ENCODE measurements at places on chromosomes 6 and 20. TPM values are rescaled to one million over a fixed set of nuclear protein-coding genes. Genes with fewer than 3 reads are reported as not detected.

Gene TDRD6
- total RNA-seq = 0.07 TPM

Gene FLOT1
- total RNA-seq = 401 TPM

Gene RNASET2
- total RNA-seq = 77.4 TPM

Gene TAGAP
- total RNA-seq = not detected

Gene ZC2HC1B
- not detected for total RNA-seq

Gene NKX2-2
- total RNA-seq = not detected

DNA sequence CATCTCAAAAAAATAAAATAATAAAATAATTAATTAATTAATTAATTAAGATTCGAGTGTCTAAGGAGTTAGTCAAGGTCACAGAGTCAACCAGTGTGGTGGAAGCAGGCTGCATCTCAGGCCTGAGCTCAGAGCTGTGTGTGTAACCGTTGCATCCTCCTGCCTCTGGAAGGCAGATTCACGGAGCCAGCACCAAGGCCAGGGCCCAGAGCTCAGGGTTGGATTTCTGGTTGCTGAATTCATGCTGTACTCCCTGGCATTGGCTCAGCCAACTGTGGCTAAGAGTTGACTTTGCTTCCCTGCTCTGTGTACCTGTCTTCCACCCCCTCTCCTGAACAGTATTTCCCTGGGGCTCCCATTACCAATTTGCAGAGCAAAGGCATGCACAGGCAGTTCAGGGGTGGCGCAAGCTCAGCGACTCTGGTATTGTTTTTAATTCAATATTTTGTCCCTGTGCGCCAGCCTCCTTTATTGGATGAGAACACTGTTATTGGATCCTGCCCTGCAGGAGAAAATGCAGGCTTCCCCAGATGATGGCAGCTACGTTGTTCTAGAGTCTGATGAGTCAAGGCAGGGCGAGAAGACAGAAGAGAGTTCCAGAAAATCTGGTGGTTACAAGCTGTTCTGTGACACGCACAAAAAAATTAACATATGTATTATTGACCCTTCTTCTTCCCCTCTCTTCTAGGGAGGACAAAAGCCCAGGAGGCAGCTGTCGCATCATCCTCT, 12.3 kb upstream of the CTNNBL1 start:
- no peak for DNase-seq
- H3K27me3 ChIP-seq = no peaks in the 10 kb centered on the region
- no peak overlapping the region for H3K4me3 ChIP-seq
- no peaks in the 10 kb centered on the region for H3K36me3 ChIP-seq
- H3K27ac ChIP-seq = no peak overlapping the region
- H3K4me1 ChIP-seq = peaks cover 11% of the 10 kb centered on the region

DNA sequence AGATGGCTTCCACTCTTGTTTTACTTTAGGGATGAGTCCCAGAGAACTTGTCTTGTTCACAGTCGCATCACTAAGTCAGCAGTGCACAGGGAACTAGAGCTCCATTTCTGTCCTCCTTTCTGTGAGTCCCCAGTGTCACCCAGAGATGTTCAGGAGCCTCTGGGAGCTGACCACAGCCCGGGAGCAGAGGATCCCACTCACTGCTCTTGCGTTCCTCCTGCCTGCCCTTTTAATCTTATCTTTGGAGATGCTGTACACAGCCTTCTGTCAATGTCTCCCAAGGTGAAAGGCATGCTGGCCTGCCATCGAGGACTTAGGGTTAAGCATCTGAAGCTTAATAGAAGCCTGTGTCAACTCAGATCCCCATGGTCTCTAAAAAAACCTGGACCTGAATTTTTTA, 71.2 kb downstream of the IGF2R start:
- peaks cover 58% of the 10 kb centered on the region for H3K4me1 ChIP-seq
- H3K27me3 ChIP-seq = no peaks in the 10 kb centered on the region
- H3K27ac ChIP-seq = no peak overlapping the region
- no peak for DNase-seq

- no peaks in the 10 kb centered on the region for H3K36me3 ChIP-seq
- H3K27me3 ChIP-seq = no peaks in the 10 kb centered on the region
- peak overlapping the region; percentile 52 for H3K27ac ChIP-seq
- DNase-seq = peak; percentile 73
- no peak overlapping the region for H3K4me3 ChIP-seq
- peaks cover 6% of the 10 kb centered on the region for H3K4me1 ChIP-seq
Measured at GRCh38 chr6:159807150-159807858, 7.2 kb downstream of the PNLDC1 start.

GRCh38 chr20:13819885-13820645, 35.2 kb downstream of the NDUFAF5 start:
- no peak overlapping the region for H3K27ac ChIP-seq
- peak; percentile 95 for DNase-seq

DNA sequence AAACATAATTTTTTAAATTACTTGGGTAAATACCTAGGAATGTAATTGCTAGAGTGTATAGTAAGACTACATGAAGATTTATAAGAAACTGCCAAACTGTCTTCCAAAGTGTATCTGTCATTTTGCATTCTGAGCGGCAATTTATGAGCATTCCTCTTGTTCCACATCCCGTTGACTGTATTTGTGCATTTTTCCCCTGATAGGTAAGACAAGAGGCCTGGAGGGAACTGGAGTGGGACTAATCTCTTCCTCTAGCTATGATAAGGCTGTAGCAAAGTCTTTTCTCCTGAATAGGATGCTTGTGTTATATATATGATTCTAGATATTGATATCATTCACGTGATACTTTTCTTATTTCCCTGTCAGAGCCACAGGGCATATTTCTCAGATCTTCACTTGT, 1557.5 kb downstream of the GRIK2 start:
- H3K36me3 ChIP-seq = no peaks in the 10 kb centered on the region
- H3K27ac ChIP-seq = no peak overlapping the region
- DNase-seq = peak; percentile 34
- H3K27me3 ChIP-seq = no peaks in the 10 kb centered on the region
- H3K4me3 ChIP-seq = no peak overlapping the region

DNA sequence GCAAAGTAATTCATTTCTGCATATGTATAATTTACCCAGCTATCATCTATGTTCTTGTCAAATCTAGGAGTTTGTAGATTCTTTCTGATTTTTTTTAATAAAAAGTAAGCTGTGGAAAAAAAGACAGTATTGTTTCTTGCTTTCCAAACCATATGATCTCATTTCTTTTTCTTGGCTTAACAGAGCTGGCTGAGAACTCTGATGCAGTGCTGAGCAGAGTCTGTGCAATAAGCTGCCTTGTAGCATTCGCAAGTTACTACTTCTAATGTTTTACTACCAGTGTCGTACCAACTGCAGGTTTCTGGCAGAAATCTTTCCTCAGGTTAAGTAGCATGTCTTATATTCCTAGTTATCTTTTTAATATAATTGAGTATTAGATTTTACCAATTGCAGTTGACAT, 15.6 kb downstream of the RRBP1 start:
- no peak overlapping the region for H3K4me3 ChIP-seq
- DNase-seq = no peak
- no peaks in the 10 kb centered on the region for H3K4me1 ChIP-seq
- H3K27me3 ChIP-seq = no peaks in the 10 kb centered on the region
- peaks cover 22% of the 10 kb centered on the region for H3K36me3 ChIP-seq

GRCh38 chr6:168877821-168878282, 375.8 kb downstream of the THBS2 start:
- H3K4me3 ChIP-seq = no peak overlapping the region
- H3K4me1 ChIP-seq = no peaks in the 10 kb centered on the region
- H3K27me3 ChIP-seq = peaks cover 20% of the 10 kb centered on the region
- H3K36me3 ChIP-seq = no peaks in the 10 kb centered on the region
- DNase-seq = peak; percentile 53
- no peak overlapping the region for H3K27ac ChIP-seq

GRCh38 chr20:60055740-60056139, 97.5 kb downstream of the CDH26 start:
- H3K4me1 ChIP-seq = no peaks in the 10 kb centered on the region
- H3K27me3 ChIP-seq = peaks cover 24% of the 10 kb centered on the region
- no peaks in the 10 kb centered on the region for H3K36me3 ChIP-seq
- no peak overlapping the region for H3K27ac ChIP-seq
- no peak for DNase-seq

DNA sequence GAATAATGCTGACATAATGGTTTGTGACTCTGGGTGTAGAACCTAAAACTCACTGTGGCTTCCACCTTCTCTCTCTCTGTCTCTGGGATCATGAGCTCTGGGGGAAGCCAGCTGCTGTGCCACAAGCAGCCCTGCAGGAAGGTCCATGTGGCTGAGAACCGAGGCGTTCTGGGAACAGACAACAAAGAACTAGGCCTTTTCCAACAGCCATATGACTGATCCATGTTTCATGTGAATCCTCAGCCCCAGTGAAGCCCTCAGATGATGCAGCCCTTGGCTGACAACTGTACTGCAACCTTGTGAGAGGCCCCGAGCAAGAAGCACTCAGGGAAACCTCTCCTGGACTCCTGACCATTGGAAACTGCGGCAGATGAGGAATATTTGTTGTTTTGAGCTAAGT, 56.6 kb downstream of the HLA-G start:
- no peak overlapping the region for H3K4me3 ChIP-seq
- H3K27me3 ChIP-seq = no peaks in the 10 kb centered on the region
- no peak overlapping the region for H3K27ac ChIP-seq
- no peaks in the 10 kb centered on the region for H3K36me3 ChIP-seq
- no peak for DNase-seq

GRCh38 chr6:136341967-136342366, 52.3 kb upstream of the BCLAF1 start:
- H3K4me3 ChIP-seq = no peak overlapping the region
- H3K27me3 ChIP-seq = no peaks in the 10 kb centered on the region
- DNase-seq = no peak
- H3K4me1 ChIP-seq = peaks cover 3% of the 10 kb centered on the region
